COR-L47 (cell line): ENCODE measurements at places on chromosomes 16 and 17.

- no peak for DNase-seq
Measured at GRCh38 chr16:76780556-76780955, 410.4 kb upstream of the MON1B start.

GRCh38 chr16:11946433-11946832, 4.6 kb upstream of the NPIPB2 start:
- DNase-seq: no peak

DNA sequence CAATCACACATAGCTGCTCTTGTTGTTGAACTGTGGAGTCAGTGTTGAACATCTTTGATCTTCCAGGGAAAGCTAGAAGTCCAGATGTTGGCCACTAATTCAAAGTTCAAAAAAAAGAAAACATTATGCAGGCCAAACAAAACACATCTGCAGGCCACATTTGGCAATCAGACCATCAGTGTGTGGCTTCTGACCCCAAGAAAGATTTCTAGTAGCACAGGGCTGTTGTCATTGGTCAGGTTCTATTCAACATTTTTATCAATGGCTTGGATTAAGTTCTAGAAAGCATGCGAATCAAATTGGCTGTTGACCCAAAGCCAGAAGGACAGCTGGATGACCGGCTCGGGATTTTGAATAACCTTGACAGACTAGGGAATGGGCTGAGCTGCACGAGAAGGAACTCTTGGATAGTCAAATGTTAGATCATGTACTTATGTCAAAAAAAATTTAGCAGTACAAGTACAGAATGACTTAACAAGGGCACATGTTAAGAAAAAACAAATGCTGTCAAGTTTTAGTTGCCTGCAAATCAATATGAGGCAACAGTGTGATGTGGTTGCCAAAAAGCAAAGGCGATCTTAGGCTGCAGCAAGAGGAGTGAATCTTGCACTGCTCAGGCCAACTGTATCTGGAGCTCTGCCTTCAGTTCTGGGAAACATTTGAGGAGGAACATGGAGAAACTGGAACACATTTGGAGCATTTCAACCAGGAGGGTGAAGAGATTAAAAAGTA, 187.6 kb downstream of the RGS9 start:
- no peak for DNase-seq

DNA sequence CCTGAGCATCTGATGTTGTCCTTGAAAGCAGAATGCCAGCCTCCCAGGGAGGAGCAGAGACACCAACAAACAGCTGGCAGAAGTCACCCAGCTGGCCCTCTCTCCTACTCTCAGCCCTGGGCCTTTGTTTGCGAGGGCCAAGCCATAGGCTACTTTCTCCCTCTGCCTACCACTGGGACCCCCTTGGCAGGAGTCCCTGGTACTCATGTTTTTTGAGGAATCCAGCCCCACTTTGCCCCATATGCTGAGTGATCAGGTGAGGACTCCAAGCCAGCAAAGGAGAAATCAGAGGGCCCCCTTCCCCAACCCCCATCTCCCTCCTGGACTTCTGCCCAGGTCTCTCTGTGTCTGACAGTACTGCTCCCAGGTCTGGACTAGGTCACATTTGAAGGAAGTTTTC, 121.9 kb downstream of the USP31 start:
- peak; percentile 37 for DNase-seq

GRCh38 chr16:2611499-2611862, 70.8 kb upstream of the KCTD5 start:
- no peak for DNase-seq

DNA sequence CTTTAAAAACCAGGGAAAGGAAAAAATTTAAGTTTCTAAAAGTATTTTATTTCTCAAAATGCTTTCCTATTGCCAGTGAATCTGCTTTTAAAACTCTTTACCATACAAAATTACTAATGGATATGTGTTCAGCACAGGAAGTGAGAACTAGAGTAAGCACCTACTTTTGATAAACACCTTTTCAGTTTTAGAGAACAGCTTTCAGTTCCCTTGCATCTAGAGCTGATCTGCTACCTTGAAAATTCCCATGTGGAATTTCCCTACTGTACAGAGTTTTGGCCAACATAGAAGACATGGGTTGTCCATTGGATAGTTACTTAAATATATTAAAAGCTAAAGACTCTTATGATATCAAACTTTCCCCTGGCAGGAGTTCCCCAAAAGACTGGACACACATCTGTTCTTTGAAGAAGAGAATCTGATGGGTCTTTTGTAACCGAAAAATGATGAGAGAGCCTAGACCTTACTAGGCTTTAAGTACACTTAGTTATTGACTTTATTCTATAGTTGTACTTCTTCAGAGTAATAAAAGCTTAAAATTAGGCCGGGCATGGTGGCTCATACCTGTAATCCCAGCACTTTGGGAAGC, 112.1 kb upstream of the CNTNAP4 start:
- DNase-seq: no peak

DNA sequence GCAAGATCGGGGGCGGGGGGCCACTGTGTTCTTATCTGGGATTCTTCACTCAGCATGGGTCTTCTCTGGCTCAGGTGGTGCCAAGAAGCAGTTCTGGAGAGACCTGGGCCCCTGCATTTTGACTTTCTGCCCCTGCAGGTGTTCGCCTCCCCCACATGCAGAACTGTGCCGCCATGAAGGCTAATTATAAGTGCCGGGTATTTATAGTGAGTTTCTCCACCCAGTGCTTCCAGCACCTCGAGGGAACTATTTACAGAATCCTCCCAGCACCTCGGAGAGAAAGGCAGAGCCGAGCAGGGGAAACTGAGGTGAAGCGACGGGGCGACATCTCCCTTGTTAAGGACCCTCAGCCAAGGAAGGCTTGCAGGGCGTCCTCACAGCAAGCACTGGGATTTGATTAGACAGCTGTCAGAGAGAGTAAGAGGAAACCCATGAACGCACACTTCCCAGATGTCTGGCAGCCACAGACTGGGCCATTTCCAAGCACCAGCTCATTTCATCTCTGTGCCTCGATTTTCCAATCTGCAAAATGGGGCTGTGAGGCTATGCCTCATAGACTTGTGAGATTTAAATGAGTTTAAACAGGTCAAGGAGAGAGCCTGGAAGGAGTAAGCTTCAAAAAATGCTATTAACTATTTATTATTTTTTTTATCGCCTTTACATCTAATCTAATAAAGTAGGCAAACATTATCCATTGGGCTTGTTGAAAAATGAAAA, 36.4 kb upstream of the GRIN2A start:
- DNase-seq: no peak
